Femur (tissue), 1 donor: ENCODE measurements at places on chromosomes 6 and 20.

DNA sequence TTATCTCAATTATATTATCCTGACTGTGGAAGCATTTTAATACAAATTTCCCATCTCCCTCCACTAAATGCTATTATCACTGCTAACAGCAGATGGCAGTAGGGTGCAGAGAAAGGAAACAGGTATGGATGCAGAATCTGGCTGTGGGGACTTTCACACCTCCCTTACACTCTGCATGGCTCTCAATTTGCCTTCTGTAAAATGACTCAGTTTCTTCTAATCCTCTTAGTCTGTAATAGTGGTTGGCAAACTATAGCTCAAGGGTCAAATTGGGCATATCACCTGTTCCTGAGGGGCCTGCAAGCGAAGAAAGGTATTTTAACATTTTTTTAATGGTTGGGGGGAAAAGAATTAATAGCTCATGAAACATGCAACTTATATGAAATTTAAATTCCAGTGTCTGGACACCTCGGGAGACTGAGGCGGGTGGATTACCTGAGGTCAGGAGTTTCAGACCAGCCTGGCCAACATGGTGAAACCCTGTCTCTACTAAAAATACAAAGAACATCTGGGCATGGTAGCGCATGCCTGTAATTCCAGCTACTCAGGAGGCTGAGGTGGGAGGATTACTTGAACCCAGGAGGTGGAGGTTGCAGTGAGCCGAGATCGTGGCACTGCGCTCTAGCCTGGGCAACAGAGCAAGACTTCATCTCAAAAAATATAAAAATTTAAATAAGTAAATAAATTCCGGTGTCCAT lies 83.5 kb downstream of the ZMYND8 start:
- DNase-seq: peak; percentile 64

DNA sequence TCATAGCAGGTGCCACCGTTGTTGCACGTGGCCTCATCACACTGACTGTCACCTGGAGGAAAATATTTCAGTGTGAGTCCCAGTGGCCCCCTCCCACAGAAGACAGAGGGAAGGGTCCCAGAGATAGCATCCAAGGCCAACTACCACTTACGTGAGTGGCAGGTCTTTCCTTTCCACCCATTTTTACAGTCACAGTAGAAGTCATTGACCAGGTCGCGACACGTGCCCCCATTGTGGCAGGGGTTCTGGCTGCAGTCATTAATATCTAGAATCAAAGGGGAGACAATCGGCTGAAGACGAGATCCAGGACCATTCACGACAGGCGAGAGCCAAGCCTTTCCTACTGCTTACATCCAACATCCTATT lies 28.6 kb downstream of the JAG1 start:
- DNase-seq: no peak

GRCh38 chr20:47295921-47296426 lies 60.5 kb downstream of the ZMYND8 start:
- DNase-seq: no peak

DNA sequence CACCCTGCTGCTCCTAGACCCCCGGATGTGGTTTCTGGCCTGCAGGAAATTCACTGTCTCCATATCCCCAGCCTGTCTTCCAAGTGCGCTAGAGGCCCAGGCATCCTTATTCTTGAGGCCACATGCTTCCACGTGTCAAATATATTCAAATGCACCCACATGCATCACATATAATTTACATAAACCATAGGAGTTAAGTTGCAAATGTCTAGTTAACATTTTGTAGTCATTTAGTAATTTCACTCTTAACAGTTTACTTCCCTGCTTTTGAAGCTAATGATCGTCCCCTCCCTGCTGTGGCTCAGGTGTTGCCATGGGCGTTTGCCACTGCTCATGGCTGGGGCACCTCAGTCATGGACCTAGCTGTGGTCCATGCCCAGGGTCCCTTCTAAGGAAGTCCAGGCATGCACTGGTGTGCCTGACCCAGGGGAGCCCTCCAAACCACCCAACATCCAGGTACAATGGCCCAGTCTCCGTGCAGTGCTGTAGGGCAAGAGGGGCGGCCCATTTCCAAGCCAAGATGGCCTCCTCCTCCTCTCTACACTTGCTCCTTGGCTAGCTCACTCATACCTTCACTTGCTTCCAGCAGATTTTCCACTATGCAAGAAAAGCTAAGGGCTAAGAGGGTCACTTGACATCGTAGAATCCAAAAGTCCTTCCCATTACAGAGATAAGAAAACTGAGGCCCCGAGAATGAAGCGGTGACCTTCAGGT lies 42.4 kb downstream of the FGD2 start:
- DNase-seq: no peak

DNA sequence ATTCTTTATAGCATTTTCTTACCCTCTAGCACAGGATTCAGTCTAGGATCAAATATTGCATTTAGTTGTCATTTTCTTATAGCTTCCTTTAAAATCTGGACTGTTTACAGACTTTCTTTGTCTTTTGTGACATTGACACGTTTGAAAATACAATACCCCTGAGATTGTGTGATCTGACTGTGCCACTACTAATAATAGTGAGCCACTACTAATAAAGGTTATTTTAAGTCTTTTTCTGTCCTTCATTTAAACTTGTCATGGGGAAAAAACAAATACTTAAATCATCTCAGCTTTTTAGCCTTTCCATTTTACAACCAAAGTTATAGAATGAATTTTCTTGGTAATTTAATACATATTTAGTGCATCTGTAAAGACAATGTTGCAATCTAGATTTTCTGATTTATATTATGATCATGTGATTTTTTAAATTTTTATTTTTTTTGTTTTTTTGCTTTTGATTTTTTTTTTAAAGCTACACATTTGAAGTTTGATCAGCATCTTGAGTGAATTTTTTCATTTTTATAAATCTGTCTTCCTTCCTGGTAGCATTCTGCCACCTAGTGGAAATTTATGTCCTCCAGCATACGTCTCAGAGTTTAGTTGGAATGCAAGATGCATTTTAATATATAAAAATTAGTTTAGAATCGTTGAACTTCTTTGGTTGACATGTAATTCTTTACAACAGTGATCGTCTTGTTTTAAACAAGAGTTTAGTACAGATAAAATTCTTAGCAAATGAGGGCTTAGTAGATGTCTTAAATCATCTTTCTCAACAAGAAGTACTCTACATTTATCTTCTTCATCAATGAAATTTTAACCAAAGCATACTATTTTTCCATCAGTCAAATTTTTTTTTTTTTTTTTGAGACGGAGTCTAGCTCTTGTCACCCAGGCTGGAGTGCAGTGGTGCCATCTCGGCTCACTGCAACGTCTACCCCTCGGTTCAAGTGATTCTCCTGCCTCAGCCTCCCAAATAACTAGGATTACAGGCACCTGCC lies 119.4 kb downstream of the NCOA3 start:
- DNase-seq: no peak

GRCh38 chr6:128532136-128532535 lies 11.7 kb upstream of the PTPRK start:
- no peak for DNase-seq

- no peak for DNase-seq
These were observed 125.7 kb downstream of the MEI4 start for GRCh38 chr6:77778527-77778926.

DNA sequence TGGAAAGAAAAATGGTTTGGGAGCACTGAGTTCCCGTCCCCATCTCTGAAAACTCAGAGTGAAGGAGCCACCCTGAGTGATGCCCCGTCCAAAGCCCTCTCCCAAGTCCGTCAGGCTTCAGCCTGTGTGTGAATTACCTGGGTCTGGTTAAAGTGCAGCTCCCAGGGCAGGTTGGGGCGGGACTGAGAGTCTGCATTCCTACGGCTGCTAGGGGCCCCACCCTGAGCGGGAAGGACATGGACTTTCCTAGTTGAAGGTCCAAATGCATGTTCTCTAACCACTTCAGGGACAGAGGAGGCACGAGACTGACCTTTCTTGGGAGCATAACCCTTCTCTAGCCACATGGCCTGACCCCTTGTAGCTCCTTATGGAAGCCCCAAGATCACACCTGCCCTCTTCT lies 97.2 kb downstream of the SYNDIG1 start:
- no peak for DNase-seq

DNA sequence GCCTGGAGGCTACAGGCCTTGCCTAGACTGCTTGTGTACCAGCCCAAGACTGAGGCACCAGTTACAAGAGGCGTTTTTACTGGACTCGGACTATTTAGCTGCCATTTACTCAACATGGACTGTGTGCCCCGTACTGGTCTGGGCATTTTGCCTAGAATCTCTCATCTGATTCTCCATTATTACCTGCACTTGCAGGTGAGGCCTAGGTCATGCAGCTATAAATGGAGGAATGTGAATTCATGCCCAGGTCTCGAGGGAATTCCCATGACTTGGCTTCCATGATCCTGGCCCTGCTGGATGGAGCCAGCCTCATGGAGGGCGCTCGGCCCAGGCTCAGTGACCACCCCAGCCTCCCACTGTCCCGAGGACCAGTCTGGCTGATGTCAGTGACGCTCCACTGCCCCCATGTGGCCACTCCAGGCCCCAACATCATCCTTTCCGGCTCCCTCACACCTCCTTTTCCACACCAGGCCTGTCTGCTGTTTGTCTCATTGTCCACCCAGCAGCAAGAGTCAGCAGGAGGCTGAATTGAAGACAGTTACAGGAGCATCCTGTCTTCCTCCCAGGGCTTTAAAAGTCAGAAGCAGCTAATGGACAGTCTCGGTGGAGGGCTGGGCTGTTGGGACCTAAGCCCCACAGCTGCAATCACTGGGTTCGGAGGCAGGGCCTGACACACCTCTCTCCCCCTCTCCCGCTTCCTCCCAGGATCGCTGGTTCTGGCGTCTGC lies 8.7 kb downstream of the MMP24OS start:
- DNase-seq: peak; percentile 57

GRCh38 chr6:124825564-124825963 lies 136.7 kb upstream of the RNF217 start:
- DNase-seq: no peak

GRCh38 chr20:591941-592340 lies 18.2 kb downstream of the TCF15 start:
- no peak for DNase-seq

- DNase-seq: no peak
These were observed 476 bp downstream of the MEA1 start for GRCh38 chr6:43013097-43013842.

DNA sequence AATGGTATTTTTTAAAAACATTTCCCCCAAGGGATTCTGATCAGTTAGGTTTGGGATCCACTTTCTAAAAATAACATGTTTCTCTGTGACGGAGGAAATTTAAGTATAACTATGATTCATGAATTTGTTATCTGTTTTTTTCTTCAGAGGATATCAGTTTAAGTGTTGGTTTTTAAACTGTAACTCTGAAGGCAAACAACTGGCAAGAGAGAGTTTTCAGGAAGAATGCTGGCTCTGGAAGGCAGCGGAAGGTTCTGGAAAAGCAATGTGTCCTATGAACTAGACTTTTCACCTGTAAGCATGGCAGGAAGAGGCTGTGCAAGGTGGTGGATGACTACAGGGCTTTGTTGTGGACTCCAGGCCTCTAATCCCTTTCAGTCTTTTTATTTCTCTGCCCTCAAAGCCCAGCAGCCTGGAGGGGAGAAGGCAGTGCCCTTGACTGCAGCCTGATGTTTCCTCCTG lies 153.1 kb downstream of the GMPR start:
- DNase-seq: no peak

DNA sequence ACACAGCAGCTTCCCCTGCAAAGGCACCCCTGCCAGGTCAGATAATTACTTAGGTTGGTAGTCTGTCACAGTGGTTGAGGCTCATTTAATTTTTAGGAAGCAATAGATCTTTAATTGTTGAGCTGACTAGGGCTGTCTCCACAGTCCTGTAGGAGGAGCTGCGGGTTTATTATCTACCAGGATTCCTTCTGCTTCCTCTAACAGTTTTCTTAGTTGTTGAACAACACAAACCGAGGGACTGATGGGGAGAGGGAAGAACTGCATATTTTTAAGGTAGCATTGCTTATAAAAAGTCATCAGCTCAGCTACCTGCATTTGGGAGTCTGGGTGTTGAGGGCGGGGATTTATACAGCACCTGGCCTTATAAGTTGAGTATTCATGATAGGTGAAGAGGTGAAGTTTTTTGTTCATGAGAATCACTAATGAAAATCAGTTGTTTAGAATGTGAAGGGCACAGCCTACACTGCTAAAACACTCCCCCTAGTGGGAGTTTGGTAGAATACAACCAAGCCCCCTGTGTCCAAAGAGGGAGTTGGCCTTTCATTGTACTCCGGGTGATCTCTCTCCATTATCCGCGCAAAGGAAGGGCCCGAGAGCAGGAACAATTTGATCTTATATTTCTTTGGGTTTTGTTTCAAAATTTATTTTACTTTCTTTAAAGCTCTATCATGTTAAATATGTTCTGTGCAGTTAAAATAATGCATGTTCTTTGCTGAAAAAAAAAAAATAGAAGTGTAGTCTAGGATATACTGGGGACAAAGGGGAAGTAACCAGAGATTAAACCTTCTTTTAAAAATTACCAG lies 69.6 kb downstream of the SSR1 start:
- DNase-seq: peak; percentile 65

- DNase-seq: no peak
These were observed 646.9 kb upstream of the FLRT3 start for GRCh38 chr20:14984305-14984704.

DNA sequence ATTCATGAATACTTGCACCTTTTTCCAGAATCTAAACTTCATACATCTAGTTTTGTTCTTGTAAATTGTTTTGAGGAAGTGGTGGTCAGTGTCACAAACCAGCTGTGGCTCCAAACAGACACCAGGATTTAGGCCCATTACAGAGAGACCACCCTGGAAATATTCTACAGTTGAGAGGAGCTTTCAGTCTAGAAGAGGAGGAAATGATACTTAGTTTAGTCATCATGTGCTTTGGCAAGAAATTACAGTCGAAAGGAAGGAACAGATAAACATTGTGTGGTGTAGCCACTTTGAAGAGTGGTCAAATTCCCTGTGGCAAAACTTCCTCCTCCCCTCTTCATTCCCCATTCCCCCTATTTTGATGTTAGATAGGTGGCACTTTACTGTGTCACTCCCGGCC lies 15.7 kb downstream of the DCBLD1 start:
- no peak for DNase-seq

- no peak for DNase-seq
These were observed 12.9 kb upstream of the GCM1 start for GRCh38 chr6:53161481-53162009.

- no peak for DNase-seq
These were observed 59.6 kb downstream of the RAB44 start for GRCh38 chr6:36757206-36757605.

GRCh38 chr6:4396044-4396443 lies 260.7 kb upstream of the ECI2 start:
- DNase-seq: no peak

- no peak for DNase-seq
These were observed 785.2 kb upstream of the FLRT3 start for GRCh38 chr20:15122613-15123012.

DNA sequence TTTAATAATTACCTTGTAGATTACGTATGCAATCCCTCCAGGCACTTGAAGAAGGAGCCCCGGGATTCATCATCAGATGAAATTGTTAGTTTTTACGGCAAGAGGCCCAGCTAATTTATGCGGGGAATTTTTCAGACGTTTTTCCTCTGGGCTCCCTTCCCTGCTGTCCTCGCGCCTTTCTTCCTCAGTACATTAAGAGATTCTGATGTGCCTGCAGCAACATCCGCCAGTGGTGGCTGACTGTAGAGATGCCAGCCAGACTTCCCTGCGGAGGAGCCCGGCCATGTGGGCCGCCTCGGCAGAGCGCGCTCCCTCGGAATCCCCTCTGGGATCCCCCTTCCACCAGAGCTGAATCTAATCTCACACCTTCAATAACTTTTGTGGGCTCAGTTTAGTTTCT lies 46.4 kb upstream of the POU3F2 start:
- peak; percentile 20 for DNase-seq
